Activated CD8-positive, alpha-beta memory T cell treated with anti-CD3 and anti-CD28 coated beads for 1 hour (primary cell): ENCODE measurements at places on chromosomes 11 and 22.

DNA sequence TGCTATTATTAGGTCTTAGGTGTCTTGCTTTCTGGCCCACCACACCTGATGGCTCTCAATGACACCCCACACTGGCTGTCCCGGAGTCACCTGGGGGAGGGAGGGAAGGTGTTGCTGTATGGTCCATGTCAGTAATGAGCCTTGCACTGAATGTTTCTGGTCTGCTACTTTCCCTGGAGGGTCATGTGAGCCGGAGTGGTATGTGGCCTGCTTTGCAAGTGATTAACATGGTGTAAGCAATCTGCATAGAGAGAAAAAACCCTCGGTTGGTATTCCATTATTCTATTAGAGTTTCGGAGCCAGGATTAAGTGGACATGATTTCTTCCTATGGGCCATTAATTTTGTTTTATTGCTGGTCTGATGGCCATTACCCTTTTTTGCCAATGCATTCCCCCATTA is 63.9 kb downstream of the PKNOX2 start:
- no peak for DNase-seq

GRCh38 chr11:45333001-45333971 is 47.1 kb upstream of the SYT13 start:
- no peak for DNase-seq

DNA sequence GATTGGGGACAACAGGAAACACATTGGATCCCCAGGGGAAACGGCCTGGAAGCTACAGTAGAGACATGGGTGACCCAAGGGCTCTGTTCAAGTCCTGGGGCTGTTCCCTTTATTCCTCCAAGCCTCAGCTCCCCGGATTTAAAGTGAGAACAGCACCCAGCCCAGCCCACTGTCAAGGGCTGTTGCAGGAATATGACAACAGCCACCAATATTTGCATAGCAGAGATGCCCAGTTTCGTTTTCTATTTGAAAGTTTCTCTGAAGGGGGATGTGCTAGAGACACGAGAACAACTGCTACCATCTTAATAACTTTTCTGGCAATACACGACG is 81.1 kb upstream of the WNT7B start:
- DNase-seq, result no peak

- no peak for DNase-seq
Observed at GRCh38 chr22:36201630-36202319, at the start of gene APOL4. Gene APOL4 (minus strand): TSS chr22:36201809. CDS start chr22:36201734, 75 bp downstream.

DNA sequence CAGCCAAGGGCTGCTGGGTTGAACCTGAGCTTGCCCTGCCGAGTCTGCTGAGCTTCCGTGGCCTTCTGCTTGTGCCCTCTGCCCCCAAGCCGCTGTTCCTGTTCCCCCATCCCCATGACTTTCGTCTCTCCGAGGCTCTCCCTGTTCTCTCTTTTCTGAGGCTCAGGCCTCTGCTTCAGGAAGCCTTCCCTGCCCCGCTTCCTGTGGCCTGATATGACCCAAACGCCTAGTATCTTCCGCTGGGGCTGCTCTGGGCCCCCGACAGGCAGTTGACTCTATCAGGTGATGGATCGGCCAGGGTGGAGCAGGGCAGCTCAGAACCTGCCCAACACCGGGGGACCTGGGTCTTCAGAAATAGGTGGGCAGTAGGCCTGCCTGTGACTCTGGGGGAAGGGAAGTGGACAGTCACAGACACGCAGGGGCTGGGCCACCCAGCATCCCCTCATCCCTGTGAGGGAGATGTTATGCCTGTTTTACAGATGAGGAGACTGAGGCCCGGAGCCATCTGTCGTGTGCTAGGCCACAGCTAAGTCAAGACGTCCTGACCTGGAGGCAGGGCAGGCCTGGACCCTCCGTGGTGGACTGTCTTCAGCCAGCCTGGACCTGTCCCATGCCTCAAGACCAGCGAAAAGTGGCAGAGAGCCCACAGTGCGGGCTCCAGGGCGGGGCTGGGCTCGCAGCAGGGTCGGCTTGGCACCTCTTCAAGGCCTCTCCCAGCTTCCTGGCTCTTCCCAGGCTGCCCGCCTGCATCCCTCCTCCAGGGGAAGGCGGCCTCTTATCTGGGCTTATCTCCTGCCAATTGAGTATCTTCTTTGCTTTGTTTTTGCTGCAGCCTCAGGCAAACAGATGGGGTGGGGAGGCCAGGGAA is 16.2 kb downstream of the BAD start:
- no peak for DNase-seq

- DNase-seq, result no peak
Observed at GRCh38 chr22:19622061-19622441, 92.3 kb upstream of the SEPTIN5 start.

DNA sequence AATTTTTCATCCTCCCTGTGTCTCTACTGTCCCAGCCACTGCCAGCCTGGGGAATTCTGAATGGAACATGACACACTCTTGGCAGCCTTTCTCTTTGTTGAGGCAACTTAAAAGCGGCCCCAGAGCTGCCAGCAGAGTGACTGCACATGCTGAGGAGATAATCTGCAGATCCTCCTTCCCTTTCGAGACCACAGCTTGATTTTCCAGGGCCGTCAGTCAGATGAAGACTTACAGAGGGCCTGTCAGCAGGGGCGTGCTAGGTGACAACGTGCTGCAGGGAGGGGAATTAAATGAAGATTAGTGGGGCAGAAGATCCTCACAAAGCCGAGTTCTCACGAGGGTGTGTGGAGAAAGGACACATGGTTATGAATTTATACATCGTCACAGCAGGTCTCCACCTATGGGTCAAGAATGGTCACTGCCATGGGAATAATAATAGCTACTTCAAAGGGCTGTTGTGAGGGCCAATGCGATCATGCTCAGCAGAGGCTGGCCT is 193.5 kb upstream of the PITPNB start:
- DNase-seq, result no peak

GRCh38 chr11:122098261-122098980 is 17.6 kb downstream of the BLID start:
- DNase-seq, result no peak

DNA sequence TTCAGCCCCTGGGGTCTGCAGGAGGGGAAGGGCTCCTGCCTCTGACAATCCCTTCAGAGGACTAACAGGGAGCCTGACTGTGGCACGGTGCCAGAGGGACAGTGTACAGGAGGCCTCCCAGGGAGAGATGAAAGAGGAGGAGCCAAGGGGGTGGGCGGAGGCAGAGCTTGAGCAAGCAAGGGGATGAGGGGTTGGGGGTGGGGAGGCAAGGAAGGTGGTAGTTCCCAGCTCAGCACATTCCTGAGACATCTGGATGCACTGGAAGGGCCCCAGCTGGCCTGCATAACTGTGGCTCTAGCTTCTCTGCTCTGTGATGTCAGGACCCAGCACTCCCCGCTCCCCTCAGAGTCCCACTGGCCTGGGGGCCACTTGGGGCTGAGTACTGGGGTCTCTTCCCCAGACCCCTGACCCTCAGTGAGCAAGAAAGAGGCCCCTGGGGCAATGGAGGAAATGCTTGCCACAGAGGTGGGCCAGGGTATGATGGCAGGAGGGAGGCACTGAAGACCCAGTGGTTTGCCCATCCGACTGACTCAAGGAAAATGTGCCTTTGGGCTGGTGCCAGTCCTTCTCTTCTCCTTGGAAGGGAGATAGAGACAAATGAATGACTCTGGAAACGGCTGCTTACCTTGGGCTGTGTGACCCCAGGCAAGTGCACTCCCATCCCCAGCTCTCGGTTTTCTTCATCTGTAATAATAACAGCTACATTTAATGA is 13.3 kb downstream of the CREB3L1 start:
- no peak for DNase-seq

GRCh38 chr11:14499178-14499559 is 442 bp downstream of the COPB1 start:
- DNase-seq, result no peak

- DNase-seq, result no peak
Observed at GRCh38 chr11:69342588-69343330, 48.8 kb downstream of the MYEOV start.

DNA sequence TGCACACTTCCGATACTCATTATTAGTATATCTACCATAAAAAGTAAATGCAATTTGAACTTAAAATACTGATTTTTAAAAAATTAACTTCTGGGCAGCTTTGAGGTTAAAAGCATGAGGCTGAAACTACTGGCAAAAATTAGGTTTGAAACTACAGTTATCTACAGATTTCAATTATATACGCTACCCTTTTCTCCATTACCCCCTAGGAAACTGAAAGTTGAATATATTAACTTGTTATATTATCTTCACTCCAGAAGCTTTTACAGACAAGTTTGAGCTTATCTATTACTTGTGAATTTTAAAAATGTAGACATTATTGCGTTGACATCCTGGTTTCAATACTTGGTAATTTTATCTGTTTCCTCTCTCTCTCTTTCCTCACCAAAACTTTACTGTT is 96.7 kb upstream of the DDI1 start:
- DNase-seq, result no peak

DNA sequence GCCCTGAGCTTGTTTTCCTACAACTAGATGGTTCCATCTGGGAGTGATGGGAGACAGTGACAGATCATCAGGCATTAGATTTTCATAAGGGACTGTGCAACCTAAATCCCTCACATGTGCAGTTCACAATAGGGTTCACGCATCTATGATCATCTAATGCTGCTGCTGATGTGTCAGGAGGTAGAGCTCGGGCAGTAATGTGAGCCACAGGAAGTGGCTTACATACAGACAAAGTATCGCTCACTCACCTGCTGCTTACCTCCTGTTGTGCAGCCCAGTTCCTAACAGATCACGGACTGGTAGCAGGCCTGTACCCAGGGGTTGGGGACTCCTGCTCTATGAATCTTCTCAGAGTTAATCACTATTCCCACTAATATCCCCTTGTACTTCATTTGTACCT is 12.4 kb downstream of the AAMDC start:
- DNase-seq, result no peak

DNA sequence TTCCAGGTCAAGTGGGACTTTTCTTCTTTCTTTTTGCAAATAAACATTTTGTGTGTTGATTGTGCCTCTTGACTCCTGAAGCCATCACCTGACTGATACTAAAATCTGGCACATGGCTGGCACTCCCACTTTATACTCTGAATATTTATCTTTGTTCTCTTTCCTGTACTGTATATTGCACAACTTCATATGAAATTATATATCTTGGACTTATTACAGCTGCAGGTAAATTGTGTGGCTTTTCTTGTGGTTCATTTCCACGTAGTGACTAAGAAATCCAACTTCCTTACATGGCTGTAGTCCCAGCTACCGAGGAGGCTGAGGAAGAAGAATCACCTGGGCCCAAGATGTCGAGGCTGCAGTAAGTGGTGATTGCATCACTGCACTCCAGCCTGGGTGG is 23.7 kb upstream of the OR5B12 start:
- DNase-seq, result no peak

- DNase-seq, result no peak
Observed at GRCh38 chr11:119205080-119205479, 1.1 kb upstream of the CBL start.

DNA sequence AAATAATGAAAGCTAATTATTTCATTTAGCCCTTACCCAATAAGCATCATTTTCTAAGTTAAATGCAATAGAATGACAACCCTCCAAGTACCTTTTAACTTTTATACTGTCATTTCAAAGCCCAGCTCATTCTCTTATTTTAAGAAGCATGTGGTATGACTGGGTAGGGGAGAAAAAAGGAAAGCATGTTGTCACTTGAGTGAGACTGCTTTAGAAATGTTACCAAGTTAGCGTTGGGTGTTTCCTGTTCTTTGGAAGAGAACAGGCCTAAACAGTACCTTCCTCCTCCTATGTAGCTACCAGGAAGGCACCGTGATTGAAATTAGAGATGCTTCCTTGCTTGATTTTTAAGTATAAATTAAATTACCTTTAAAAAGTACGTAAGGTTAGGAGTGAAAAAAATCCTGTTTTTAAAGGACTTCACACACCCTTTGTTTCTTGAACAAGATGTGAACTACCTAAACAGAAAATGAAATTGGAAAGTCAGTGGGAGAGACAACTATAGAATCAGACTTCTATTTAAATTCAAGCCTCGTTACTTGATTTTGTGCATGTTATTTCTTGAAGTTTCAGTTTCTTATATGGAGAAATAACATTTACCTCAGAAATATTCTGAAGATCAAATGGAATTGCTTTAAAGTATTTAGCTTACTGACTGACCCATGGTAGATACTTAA is 741 bp upstream of the CNTF start:
- DNase-seq, result no peak

GRCh38 chr11:119885861-119886567 is 157.0 kb upstream of the NECTIN1 start:
- DNase-seq, result no peak

- no peak for DNase-seq
Observed at GRCh38 chr11:66614073-66614472, 2.4 kb upstream of the RBM14 start.
